ENCODE measurements at places on chromosomes 3 and 15.
A peak's percentile ranks its signal among the peaks of the same experiment; 100 is the strongest.

DNA sequence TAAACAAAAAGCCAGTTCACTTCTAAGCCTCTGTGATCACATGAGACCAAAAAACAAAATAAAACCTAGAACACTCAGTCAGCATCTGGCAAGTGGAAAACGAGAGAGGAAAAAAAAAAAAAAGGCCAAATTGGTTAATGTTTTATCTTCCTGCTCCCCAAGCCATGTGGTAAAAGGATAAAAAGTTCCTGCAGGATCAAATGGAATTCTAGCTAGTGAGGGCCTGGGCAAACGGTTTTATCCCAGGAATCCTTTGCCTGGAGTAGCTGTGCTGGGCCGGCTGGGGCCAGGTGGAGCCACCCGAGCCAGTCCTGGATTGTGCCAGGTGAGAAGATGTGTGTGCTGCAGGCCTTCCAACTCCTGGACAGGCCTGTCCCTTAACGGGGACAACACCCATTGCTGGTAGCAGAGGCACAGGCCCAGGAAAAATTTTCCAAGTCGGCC lies 13.2 kb downstream of the SMAD6 start:
- no peak for DNase-seq

DNA sequence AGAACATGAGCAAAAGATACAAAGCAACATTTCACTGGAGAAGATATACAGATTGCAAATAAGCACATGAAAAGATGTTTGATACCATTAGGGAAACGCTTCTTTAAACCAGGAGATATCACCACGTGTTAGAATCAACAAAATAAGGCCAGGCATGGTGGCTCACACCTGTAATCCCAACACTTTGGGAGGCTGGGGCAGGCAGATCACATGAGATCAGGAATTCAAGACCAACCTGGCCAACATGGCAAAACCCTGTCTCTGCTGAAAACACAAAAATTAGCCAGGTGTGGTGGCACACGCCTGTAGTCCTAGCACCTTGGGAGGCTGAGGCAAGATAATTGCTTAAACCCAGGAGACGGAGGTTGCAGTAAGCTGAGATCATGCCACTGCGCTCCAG lies 20.5 kb upstream of the MUC20 start:
- no peak for DNase-seq

GRCh38 chr3:172918568-172919296 lies 168.2 kb downstream of the ECT2 start:
- DNase-seq, result no peak

DNA sequence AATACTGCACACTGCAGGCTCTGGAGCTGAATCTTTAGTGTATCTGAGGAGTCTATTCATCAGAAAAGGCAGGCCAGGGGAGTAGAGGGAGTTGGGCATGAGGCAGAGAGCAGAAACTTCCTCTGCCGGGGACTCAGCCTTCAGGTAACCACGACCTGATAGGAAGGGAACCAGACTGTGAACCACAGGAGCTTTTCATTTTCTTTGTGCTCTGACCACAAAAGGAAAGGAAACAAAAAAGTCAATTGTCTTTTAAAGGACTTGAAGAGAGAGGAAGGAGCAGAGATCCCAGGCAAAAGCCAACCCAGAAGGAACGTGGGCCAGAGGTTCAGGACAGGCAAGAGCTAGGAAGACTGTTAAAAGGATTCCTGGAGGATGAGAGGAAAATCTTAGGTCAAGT lies 573.3 kb downstream of the EPHB1 start:
- no peak for DNase-seq

DNA sequence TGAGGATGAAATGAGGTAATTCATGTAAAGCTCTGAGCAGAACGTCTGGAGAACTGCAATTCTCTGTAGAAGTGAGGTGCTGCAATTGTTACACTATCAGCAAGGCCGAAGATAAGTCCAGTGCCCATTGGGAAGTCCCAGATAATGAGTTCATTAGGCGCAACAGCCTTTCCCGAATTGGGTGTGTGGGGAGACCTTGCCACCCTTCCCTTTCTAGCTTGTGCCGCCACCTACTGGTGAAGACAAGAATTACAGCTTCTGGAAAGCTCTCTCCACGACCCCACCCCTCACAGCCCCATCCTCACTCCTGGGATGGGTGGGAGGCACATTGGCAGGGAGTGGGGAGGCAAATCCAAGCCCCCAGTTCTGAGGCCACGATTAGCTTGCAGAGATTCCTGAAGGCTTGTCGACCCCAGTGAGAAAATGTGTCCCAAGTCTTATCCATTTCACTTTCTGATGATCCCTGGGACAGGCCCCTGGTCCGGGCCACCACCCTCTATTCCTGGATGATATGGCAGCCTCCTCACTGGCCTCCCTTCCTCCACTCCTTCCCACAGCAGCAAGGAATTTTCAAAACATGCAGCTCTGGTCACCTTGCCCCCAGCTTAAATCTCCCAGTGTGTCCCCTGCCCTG lies 36.4 kb downstream of the FAM3D start:
- DNase-seq, result peak; percentile 83

DNA sequence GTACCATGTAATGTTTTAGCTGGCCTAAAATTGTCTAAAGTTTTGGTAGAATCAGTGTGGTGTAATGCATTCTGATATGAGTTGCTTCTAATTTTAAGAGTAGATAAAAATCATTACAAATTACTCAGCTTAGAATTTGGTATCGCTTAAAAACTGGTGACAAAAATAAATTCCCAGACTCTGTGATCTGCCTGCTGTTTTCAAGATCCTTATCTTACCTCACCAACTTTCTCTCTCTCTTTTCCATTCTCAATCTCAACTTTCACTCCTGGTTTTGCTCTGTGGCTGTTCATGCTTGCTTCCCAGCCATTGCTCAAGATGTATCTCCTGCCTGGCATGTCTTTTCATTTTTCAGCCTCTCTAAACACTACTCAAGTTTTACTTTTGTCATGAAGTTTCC lies 45.7 kb downstream of the TCF12 start:
- no peak for DNase-seq

DNA sequence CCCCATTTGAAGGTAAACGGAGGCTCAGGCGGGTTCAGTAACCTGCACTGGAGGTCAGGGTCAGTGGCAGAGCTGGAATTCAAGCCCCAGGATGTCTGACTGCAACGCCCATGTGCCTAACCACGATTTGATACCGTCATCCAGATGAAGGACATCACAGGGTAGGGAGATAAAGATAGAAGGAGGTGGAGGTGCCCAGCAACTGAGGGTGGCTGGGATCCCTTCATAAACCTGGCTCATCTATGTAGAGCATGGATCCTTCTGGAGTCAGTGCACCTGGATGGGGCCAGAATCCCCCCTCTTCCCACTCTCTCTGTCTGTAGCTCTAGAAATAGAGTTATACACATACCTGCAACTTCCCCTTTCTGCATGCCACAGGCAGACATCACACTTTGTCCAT lies 41.3 kb downstream of the GOLGA8S start:
- no peak for DNase-seq

DNA sequence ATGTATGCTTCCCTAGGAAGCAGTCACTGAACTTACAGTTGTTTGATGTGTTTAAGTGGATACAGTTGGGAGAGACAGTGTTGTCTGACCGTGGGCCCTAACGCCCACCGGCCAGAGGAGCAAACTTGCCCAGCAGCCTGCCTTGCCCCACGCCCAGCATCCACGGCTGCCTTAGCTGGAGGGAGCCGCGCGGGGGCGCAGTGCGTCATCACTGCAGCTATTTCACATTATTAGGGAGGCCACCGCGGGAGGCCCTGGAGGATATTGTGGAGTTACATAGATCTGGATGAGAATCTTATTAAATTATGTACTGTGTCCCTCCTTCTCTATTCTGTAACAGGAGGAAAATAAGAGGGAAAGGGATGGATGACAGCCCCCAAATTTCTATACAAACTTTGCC lies 267.2 kb downstream of the GABRG3 start:
- DNase-seq, result no peak

DNA sequence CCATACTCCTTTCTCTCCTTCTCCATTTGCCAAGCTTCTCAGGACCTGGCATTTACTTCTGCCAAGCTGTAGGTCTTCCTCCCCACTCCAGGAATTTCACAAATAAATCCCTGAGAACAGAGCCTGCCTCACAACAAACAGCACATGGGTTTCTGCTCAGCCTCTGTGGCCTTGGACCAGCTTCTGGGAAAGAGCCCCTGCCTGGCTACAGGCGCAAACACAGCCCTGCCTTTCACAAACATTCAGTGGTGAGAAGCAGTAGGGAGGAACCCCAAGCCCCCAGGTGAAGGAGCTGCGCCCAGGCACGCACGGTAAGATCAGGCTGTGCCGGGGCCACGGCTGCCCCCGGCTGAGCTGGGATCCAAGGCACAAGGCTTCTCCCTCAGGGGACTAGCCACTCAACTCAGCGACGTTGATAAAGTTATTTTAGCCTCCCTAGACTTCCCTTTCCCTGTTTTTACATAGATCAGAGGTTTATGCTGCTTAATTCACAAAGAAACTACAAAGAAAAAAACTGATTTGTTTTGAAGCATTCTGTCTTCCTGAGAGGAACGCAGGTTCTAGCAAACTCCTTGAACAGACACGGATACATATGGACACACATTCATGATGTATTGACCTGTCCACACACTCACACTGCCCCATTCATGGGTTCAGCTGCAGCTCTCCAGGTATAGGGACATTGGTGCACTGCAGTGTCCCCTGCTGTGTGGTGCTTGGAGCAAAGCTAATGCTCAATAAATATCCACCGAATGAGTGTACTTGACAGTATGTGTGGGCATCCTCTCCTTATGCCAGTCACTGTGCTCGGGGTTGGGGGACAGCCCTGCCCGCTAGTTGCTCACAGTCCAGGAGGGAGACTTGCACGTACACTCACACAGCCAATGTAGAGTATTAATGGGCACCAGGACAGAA lies 25.4 kb downstream of the HES1 start:
- no peak for DNase-seq

DNA sequence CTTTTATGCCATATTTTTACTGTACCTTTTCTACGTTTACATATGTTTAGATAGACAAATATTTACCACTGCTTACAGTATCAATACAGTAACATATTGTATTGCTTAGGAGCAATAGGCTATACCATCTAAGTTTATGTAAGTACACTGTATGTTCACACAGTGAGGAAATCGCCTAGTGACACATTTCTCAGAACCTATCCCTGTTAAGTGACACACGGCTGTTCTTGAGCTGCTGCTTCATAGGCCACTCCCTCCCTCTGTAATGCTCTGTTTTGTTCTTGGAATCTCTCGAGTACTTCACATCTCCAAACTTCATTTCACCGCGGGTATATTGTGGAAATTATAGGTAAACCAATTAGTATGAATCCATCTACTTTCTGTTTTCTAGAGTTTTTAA lies 13.4 kb upstream of the SELENOT start:
- DNase-seq, result no peak

DNA sequence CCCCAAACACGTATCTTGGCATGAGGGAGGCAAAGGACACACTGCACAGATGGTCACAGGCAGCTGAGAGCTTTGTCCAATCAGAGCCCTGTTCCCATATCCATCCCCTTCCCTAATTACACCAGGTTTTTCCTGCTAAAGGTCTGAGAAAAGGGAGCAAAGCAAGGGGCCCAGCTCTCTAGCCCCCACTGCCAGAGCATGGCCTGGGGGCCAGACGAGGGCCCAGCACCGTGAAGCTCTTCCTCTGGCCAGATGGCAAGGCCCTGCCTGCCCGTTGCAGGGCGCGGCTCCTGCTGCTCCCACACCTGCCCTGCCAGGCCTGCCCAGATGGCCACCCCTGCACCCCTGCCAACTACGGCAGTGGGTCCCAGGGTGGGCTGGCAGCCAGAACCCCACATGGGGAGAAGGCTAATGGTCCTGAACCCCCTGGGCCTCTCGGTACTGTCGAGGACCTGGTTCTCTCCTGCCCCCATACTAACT lies 3.2 kb downstream of the SHF start:
- DNase-seq, result no peak

DNA sequence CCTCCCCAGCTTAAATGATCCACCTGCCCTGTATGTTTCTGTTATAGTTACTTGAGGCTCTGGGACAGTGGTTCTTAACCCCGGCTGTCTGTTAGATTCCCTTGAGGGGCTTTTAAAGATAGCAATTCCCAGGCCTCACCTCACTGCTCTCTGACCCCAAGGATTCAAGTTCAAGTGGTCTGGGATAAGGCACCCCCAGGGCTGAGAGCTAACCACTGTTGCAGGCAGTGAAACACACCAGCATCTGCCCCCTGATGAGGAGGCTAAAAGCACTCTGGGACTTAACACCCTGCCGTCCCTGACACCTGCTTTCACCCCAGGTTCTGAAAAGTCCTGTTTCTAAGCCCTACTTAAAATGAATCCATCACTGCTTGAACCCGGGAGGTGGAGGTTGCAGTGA lies 103.7 kb downstream of the LRRK1 start:
- DNase-seq, result peak; percentile 26

- no peak for DNase-seq
These were observed 153.2 kb downstream of the LRRC28 start for GRCh38 chr15:99404454-99404853.

- no peak for DNase-seq
These were observed 65.6 kb upstream of the CADM2 start for GRCh38 chr3:84893211-84893610.

GRCh38 chr3:58518291-58518789 lies 18.6 kb downstream of the ACOX2 start:
- no peak for DNase-seq

DNA sequence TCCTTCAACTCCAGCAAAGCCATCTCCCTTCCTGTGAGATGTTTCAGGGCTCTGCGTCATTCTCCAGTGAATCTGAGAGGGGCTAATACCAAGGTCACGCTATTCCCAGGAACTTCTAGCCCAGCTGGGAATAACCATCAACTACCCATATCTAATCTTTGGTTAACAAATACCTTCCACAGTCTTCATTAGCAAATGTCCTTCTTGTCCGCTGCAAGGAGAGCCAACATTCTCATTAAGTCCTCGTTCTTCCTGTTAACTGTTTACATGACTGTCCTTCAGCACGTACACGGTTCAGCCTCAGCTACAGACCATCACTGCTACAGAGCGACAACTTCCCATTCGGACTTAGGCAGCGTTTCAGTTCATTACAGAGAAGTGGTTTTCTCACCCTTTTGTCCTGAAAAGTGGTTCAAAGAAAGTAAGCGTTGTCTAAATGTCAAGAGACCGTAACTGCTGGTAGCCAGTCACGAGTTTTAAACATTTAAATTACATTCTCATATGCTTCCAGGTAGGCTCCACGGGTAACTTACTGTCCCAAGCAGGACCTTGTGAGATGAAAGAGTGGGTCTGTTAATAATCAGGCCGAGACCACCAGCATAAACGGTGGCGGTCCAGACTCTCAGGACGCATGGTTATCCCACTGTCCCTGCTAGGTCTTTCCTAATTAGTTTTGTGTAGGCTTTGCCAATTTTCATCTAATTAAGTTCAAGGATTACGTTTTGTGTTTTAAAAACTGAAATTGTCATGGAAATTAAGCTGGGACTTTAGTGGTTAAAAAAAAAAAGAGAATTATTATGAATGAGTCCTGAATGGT lies 63.8 kb downstream of the CHSY1 start:
- no peak for DNase-seq

DNA sequence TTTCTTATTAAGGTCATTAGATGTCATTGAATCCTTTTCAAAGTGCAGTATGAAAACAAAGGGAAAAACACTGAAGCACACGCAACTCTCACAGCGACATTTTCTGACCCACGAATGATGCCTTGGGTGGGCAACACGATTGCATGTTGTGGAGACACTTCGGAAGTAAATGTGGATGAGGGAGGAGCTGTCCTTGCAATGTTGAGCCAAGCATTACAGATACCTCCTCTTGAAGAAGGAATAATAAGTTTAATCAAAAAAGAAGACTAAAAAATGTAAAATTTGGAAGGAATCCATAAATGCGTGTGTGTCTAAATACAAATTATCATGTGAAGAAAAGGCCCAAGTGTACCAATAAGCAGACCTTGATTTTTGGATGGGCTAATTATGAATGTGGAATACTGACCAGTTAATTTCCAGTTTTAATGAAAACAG lies 16.9 kb downstream of the THBS1 start:
- no peak for DNase-seq
